ENCODE measurements at places on chromosomes 5 and 9.
A peak's percentile ranks its signal among the peaks of the same experiment; 100 is the strongest.

GRCh38 chr5:156685481-156685880, 164.6 kb upstream of the PPP1R2B start:
- no peak for DNase-seq

DNA sequence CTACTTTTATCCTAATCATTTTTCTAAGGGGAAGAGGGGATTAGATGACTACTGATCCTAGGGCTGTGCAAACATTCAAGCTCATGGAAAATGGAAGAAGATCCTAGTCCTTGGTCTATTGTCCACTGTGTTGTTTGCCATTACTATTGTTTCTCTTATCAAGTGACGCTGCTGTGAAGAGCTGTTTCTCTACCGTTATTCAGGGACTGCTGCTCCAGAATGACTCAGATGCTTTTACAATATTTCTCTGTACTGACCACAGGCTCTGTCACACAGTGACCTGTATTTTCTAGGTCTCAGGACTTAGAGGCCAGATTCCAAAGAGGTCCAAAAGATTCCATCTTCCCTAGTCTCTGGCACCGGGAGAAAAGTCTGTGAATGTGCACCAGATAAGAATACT, 159.5 kb upstream of the CHD1 start:
- DNase-seq = no peak

DNA sequence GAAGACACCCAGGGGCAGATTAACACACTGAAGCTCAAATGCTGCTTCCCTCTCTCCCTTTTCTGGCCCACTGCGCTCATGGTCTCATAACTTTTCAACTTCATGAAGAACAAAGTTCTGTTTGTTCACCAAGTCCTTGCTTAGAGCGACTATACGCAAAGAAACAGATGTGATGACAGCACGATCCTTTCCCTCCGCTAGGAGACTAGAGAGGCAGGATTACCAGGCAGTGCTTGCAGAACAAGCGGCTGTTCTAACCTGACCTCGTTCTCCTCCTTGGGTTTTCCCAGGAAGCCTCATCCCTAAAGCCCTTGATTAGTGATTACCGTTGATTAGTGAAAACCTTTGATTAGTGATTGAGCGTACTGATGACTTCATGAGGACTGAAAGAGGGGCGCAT, 649.9 kb downstream of the IRX1 start:
- DNase-seq = no peak

DNA sequence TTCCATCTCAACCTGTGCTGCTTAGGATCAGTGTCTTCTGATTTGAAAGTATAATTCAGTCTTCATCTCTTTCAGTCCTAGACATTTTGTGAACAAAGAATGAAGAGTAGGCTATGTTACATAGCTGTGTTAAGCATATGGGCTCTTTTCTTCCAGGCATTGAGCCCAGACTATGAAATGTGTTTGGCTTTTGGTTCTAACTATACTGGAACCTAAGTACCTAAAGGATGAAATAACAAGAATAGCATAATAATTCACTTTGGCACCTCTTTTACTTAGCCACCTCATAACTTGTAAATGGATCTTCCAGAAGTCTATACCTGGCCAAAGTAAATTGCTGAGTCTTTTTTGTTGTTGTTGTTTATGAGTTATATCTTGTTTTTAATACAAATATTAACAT, 71.4 kb downstream of the SLF1 start:
- no peak for DNase-seq

- no peak for DNase-seq
These were observed 81.0 kb downstream of the MRPL36 start for GRCh38 chr5:1718669-1719068.

GRCh38 chr5:40238066-40238745, 441.5 kb upstream of the PTGER4 start:
- DNase-seq = no peak

DNA sequence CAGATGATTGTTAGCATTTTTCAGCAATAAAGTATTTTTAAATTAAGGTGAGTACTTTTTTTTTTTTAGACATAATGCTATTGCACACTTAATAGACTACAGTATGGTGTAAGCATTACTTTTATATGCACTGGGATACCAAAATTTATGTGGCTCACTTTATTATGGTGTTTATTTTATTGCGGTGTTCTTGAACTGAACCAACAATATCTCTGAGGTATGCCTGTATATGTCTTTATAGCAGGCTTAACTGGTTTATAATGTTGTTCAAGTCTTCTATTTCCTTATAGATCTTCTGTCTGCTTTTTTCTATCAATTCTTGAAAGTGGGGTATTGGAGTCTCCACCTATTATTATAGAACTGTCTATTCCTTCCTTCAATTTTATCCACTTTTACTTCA, 18.0 kb downstream of the ZBTB43 start:
- DNase-seq = no peak

- DNase-seq = no peak
These were observed 12.7 kb downstream of the CKMT2 start for GRCh38 chr5:81245871-81246235.

DNA sequence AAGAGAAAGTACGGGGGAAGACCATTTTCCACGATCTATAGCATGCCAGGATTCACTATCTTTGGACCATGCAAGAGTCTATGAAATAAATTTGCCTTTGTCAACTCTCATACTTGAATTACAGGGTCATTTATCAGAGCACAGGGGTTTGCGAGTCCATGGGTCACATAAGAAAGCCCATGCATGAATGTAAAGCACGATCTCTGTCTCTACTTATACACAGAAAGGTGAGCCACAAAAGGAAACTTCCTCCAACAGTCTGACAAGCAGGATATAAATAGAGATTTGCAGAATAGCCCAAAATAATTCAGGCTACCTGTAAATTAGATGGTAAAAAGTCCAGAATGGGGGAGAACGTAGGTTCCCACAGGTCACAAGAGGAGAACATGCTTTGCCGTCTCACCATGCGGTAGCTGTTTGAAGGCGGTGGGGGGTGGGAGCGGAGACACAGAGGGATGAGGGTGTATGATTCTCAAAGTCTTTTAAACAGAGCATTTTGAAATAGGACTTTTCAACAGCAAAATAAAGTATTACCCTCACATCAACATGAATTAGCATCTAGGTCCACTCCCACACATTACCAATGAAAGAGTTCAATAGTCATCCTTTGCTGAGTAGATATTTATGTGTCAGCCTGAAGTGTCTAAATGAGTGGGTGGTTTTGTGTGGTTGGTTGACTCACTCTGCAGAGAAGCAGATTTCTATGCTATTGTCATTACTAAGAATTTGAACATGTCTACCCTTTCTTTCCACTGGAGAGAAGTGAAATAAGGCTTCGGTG, 279.7 kb downstream of the EBF1 start:
- peak; percentile 13 for DNase-seq

DNA sequence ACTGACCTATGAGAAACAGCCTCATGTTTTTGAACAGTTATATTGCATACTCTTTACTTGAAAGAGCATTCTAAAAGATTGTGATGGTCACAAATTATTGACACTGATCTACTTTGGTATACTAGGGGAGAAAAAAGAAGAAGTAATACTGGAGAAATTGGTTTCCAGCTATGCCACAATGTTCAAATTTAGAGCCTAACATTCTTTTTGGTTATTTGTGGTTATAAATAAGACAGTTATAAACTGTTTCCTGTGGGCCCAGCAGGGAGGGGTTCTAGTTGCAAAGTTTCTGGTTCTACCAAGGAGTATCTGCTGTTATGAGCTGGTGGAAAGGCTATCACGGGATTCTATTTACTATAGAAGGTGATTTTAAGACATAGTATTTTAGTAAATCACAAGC, 4.8 kb downstream of the CWC27 start:
- DNase-seq = no peak

- no peak for DNase-seq
These were observed 51.3 kb upstream of the IRX4 start for GRCh38 chr5:1934056-1934394.

DNA sequence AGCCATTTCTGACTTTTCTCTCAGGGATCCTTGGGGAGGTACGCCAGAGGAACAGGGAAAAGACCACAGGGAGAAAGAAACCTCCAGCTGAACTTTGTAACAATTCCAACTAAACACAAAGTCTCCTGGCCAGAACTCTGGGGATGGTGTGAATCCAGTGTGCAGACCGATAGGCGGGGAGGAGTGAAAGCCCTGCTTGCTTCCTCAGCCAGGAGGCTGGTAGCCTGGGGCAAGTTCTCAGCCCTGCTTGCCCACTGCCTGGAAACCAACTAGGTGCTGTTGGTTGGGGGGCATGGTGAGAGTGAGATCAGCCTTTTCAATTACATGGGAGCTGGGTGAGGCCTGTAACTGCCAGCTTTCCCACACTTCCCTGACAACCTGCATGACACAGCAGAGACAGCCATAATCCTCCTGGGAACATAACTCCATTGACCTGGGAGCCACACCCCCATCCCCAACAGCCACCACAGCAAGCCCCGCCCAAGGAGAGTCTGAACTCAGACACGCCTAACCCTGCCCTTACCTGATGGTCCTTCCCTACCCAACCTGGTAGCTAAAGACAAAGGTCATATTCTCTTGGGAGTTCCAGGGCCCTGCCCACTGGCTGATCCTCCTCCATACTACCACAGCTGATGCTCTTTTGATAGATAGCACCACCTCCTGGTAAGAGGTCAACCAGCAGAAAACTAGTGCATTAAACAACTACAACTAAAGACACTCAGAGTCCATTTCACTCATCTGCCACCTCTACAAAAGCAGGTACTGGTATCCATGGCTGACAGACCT, 100.1 kb upstream of the TNFAIP8 start:
- DNase-seq = no peak

- no peak for DNase-seq
These were observed 2.7 kb downstream of the MRPL41 start for GRCh38 chr9:137554349-137554748.

- no peak for DNase-seq
These were observed 86.3 kb upstream of the OTULINL start for GRCh38 chr5:14495301-14495700.

- no peak for DNase-seq
These were observed 30.0 kb downstream of the SLC6A7 start for GRCh38 chr5:150219861-150220260.

GRCh38 chr9:20197976-20198685, 409.3 kb upstream of the SLC24A2 start:
- no peak for DNase-seq

GRCh38 chr5:16169550-16169949, 10.0 kb downstream of the MARCHF11 start:
- no peak for DNase-seq

GRCh38 chr5:73960023-73960422, 334.0 kb downstream of the ARHGEF28 start:
- DNase-seq = no peak

DNA sequence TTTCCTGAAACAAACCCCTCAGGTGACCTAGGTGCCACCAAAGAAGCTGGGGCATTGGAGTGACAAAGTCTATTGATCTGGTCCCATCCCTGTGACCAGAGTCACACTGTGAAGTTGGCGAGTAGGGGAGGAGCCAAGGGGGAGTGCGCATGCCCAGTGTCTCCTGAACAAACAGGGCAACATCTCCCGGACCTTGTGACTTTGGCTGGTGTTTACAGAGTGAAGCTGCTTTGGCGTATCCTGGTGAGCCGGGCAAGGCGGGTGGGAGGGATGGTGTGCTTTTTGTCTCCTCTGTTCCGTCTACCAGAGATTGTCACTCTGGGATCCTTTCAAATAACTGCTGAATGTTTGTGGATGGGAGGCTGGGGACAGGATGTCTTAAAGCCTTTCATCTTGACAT, 204.5 kb downstream of the HSPA4 start:
- DNase-seq = no peak

DNA sequence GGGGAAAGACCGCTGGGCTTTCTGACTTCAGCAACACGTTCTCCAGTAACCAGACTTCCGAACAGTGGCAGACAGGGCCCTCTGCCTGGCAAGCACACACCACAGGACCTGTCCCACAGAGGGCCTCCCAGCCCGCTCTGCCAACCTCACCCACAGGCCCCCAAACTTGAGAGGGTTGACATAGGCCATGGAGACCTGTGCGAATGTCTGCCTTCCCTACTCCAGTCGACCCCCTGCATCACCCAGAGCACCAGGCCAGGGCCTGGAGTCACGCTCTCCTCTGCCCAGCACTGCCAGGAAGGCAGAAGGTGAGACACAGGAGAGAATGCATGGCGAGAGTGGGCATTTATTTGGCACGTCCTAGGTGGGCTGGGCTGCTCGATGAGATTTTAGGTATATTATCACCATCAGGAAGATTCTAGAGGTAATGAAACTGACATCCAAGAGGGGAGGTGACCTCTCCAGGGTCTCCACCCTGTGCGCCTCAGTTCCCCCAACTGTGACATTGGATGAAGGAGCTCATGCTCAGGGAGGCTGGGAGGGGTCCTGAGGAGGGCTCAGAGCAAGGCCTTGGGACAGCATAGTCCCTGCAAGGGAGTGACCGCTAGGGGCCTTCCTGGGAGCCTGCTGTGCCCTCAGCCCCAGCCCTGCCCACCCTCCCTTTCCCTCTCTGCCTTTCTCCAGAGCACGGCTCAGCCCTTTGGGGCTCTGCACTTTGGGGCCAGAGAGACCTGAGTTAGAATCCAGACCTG, 54.9 kb downstream of the DUSP1 start:
- DNase-seq = no peak

DNA sequence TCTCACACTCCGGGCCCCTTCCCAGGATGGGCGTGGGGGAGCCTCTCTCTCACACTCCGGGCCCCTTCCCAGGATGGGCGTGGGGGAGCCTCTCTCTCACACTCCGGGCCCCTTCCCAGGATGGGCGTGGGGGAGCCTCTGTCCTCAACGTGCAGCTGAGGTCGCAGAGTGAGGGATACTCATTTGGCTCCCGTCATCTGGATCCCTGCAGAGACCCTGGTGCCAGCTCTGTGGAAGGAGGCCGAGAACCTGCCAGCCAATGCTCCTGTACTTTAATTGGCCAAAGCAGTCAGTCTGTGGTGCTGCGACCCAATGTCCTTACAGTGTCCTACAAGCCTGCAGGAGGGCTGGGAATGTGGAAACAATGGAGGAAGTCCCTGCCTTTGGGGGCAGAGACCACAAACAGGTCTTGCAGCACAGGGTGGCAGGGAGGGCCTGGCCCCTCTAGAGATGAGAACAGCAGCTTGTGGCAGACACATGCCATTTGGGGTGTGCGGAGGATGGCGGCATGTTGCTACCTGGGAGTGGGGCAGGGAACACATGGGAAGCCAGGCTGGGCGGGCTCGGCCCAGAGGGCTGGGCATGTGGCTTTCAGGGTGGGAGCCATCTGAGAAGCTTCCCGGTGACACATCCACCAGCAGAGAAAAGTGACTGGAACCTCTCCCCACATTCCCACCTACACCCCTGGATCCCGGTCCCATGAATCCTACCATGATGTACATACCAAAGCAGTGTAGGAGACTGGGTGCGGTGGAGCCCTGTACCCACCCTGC, 13.6 kb upstream of the MRNIP start:
- no peak for DNase-seq

DNA sequence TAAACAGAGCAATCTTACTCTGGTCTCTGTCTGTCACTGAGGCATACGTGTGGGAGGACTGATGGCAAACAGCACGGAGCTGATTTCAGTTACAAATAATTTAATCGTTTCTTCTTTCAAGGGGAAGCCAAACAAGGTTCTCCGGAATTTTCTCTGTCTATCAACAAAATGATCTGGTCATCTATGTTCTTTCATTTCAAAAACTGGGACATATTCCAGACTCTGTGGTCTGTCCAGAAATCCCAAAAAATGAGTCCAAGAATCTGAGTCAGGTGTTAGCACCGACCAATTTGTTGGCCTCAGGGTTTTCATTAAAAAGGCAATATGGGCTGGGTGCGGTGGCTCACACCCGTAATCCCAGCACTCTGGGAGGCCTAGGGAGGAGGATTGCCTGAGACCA, 69.9 kb upstream of the ZNF608 start:
- no peak for DNase-seq

GRCh38 chr5:87004101-87004500, 263.6 kb upstream of the RASA1 start:
- DNase-seq = no peak

GRCh38 chr9:5900622-5901021, 9.9 kb downstream of the MLANA start:
- DNase-seq = no peak
